HCT116 (cell line): ENCODE measurements at places on chromosomes 12 and 14. TPM values are rescaled to one million over a fixed set of nuclear protein-coding genes. Genes with fewer than 3 reads are reported as not detected.

GRCh38 chr12:58086930-58087329, 145.6 kb downstream of the ATP23 start:
- H3K4me3 ChIP-seq = no peak overlapping the region
- no peaks in the 10 kb centered on the region; the same call in 1 of the 2 replicates for H3K4me1 ChIP-seq
- DNase-seq = no peak
- no peaks in the 10 kb centered on the region for H3K36me3 ChIP-seq

Gene C2CD5
- 22.9 TPM for total RNA-seq

Gene C12orf54
- total RNA-seq = not detected

DNA sequence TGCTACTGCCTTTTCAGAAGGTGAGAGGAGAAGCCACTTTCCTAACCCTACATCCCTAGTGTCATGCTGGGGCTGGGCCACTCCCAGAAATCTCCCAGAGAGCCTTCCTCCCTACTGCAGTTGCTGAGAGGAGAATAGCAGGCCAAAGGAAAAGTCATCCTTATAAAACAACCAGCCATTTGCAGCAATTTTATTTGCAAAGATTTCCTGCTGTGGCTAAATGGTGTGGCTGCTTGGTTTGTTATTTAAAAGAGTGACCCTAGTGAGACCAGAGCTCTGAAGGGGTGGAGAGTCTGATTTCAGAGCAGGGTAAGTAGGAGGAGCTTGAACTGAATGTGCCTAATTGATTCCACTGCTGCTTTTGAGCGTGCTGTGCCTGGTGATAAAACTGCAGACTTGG, 232.0 kb downstream of the GRIN2B start:
- H3K4me1 ChIP-seq = no peaks in the 10 kb centered on the region; the same call in 1 of the 2 replicates
- no peak overlapping the region for H3K27ac ChIP-seq
- no peaks in the 10 kb centered on the region for H3K36me3 ChIP-seq
- DNase-seq = no peak

Gene CELA1
- not detected for total RNA-seq

GRCh38 chr12:44431647-44432343, 444.3 kb downstream of the NELL2 start:
- no peaks in the 10 kb centered on the region for H3K27me3 ChIP-seq
- no peak for DNase-seq
- no peaks in the 10 kb centered on the region for H3K4me1 ChIP-seq

DNA sequence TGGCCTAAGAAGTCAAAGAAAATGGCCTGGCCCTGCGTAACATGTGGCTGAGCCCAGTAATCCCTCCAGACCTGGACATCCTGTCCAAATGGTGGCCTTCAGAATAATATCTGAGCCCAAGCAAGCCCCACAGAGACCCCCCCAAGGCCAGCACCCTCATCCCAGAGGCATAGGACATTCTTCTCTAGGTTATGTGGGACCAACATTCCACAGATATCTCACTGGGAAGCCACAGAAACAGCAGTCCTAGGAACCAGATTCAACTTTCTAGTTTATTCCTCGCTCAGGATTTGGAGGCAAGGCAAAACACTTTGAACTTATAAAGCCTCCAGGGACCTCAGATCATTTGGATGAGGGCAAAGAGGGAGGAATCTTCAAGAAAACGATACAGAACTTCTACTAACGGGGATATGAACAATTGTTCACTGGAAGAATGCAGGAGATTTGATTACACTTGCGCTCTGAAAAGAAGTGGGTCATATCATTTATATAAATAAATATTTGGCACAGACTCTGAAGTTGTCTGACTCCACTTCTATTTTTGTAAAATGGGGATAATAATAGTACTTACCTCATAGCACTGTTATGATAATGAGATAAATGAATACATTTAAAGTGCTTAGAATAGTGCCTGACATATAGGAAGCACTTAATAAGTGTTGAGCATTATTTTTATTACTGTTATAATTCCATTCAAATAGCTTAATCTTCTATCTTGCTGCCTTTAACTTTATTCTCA, 171.5 kb downstream of the NUAK1 start:
- no peak overlapping the region for H3K27ac ChIP-seq
- no peak for DNase-seq
- no peaks in the 10 kb centered on the region for H3K36me3 ChIP-seq
- H3K4me3 ChIP-seq = no peak overlapping the region
- peaks cover 41% of the 10 kb centered on the region for H3K27me3 ChIP-seq
- H3K4me1 ChIP-seq = no peaks in the 10 kb centered on the region

Gene GLT1D1
- total RNA-seq = not detected

DNA sequence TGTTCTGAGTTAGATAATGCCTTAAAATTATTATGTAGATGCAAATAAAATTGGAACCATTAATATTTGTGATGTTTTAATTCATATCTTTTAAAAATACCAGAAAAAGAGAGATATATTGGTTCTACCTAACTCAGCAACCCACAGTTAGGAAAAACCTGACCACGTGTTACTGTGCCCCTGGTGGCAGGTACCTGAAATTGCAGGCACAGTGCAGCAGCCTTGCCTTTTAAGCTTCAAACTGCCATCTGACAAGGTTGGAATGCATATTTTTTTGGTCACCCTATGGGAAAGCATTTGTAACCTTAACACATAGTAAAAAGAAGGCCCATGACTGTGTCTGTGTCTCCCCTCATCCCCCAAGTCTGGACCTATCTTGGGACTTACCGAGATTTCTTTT, 109.4 kb upstream of the NOS1 start:
- no peak overlapping the region for H3K4me3 ChIP-seq
- no peaks in the 10 kb centered on the region for H3K36me3 ChIP-seq
- H3K27ac ChIP-seq = no peak overlapping the region
- H3K27me3 ChIP-seq = no peaks in the 10 kb centered on the region
- H3K4me1 ChIP-seq = no peaks in the 10 kb centered on the region
- no peak for DNase-seq

DNA sequence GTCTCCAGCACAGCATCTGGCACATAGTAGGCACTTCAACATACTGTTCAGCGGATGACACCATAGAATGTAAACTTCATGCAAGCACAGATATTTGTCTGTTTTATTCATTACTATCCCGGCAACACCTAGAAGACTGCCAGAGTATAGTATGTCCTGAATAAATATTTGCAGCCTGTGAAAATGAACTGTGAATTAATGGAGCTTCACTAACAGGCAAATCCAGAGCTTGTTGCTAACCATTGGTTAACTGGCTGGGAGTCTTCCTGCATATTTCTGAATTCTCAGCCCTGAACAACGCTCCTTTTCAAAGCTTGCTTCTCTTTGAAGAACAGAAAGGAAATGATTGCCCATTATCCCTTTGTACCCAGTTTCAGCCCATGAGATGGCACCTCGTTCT, 243.3 kb upstream of the CRY1 start:
- H3K4me1 ChIP-seq = peaks cover 33% of the 10 kb centered on the region
- no peaks in the 10 kb centered on the region for H3K36me3 ChIP-seq
- DNase-seq = no peak
- H3K4me3 ChIP-seq = no peak overlapping the region
- H3K27me3 ChIP-seq = no peaks in the 10 kb centered on the region
- H3K27ac ChIP-seq = no peak overlapping the region

DNA sequence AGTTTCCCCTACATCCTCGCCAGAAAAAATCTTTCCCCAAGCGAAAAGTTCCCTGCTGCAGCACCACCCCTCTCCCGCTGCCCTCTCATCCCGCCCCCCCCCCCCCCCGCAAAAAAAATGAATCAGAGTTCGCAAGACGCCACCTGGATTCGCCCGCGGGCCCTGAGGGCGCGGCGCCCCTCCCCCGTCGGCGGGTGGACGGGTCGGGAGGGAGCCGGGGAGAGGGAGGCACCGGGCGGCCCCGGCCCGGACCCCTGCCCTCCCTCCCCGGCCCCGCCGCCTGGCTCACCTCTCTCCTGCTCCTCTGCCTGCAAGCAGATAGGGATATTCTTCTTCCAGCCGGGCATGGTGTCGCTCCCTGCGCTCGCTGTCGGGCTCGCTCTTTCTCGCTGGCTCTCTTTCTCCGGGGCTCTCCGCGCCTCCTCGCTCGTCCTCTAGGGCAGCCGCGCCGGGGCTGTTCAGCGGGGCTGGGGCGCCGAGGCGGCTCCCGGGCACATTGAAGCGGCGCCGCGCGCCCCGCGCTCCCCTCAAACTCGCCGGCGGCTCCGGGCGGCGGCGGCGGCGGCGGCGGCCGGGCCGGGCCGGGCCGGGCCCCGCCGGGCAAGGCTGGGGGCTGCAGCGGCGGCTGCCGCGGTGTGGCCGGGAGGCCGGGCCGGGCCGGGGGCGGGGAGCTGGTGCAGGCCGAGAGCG, 200.3 kb upstream of the CAND1 start:
- no peaks in the 10 kb centered on the region for H3K36me3 ChIP-seq
- H3K4me3 ChIP-seq = peak overlapping the region; percentile 29
- no peak for DNase-seq
- peaks cover 35% of the 10 kb centered on the region for H3K27me3 ChIP-seq

DNA sequence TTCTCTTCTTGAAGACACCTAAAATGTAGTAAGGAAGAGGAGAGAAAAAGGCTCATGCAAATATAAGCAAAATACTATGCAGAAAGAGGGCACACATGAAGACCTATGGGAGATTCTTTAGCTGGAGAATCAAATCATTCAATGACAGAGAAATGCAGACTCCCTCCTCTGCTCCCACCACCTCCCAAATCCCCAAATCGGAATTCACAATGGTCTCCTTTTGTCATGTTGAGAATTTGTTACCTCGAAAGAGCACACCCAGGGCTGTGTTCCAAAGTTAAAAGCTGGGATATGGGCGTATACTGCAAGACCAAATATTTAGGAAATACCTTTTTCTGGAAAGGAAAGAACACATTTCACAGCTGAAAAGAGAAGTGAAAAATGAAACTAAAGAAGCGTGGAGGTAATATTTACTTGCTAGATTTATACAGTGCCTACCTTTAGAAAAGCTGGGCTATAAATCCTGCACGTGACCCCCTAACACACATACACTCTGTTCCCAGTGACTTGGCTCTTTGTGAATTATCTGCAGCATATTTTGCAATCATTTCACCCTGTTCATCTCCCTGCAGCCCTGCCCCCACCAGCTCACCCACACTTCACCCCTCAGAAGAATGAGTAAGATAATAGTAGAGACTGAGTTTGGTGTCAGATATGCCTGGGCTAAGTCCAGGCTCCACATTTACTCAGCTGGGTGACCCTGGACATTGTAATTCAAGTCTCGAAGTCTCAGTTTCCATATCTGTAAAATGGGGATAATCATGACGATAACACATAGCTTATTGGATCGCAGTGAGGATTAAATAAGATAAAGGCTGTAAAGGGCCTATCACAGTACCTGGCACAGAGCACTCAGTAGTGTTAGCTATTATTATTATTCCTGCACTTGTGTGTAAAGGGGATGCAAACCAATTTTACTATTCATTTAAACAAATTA, 2.9 kb upstream of the CACNA1C start:
- H3K36me3 ChIP-seq = no peaks in the 10 kb centered on the region
- H3K27me3 ChIP-seq = peaks cover 21% of the 10 kb centered on the region
- DNase-seq = no peak
- H3K4me1 ChIP-seq = no peaks in the 10 kb centered on the region
- H3K4me3 ChIP-seq = no peak overlapping the region

Gene SMCO2
- not detected for total RNA-seq

Gene TNS2
- 25.7 TPM for total RNA-seq
